ENCODE measurements at places on chromosomes 7 and 10.

DNA sequence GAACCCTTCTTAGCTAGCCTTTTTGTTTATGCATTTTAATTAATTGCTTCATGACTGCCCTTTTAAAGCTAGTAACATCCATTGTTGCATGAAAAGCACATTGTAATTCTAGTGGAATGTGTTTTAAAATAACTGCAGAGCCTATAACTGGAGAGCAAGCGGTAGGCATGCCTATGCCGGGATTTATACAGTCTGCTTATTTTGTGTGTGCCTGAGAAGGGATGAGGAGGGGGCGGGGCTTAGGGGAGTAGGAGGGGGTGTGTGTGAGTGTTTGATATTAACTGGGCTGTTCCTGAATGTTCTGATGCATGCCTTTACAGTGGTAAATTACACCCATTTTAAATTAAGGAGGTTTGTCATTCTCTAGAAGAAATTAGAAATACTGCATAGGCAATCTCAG lies 208.1 kb downstream of the TCF7L2 start:
- no peak for DNase-seq

DNA sequence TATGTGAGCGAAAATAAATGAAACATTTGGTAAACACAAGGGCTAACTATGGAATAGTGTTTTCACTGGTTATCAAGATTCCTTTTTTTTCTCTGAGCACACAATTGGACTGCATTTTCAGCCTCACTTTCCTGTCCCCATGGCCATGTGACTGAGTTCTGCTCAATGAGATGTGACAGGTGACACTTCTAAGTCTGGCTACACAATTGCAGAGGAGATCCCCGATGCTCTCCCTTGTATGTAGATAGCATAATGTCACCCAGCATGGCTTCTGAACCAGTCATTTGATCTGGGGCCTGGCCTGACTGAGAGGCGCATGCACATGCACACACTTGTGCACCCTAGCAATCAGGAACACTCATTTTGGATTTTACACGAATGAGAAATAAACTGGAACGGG lies 581.8 kb downstream of the GRID1 start:
- DNase-seq: no peak

DNA sequence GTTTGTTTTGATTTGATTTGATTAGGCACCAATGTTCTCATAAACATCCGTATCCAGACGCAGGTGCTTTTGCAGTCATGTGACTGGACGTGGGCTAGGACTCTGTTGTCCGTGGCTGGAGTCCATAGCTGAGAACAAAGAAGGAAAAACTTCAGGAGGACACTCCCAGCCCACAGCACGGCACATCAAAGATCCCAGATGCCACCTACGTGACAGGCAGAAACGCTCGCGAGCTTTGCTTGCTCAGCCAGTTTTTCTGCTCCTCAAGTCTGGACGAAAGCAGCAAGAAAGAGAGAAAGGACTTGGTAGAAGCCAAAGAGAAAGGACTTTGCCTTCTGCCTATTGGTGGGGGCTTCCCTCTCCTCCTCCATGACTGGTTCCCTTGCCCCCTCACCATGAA lies 6.9 kb upstream of the ZKSCAN1 start:
- no peak for DNase-seq

DNA sequence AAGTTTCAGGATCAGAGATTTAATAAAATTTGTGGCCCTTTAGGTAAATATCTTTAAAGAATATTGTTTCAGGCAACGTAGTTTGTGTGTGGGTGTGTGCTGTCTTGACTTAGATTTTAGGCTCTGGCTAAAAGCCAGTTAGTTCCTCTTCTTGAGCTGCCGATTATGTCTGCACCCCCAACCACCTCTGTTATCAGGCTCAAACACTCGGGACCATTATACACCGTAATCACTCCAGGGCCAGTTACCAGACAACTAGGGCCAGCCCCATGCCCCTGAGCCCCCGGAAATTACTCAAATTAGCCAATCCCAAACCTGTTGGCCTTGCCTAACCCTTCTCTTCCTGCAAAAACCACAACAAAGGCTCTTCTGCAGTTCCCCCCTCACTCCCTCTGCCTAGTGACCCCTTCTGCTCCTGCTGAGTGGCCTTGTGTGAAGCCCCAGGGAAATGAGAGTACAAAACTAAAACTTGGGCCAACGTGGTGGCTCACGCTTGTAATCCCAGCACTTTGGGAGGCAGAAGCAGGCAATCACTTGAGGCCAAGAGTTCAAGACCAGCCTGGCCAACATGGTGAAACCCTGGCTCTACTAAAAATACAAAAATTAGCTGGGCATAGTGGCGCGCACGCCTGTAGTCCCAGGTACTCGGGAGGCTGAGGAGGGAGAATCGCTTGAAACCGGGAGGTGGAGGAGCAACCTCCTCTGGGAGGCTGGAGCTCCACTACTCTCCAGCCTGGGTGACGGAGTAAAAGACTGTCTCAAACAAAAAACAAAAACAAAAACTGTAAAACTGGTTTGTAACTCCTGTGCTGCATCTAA lies 9.2 kb upstream of the HNRNPF start:
- DNase-seq: peak; percentile 19

- no peak for DNase-seq
Measured at GRCh38 chr7:121080257-121080912, 91.9 kb downstream of the CPED1 start.

GRCh38 chr7:130040576-130040975 lies 10.6 kb downstream of the ZC3HC1 start:
- no peak for DNase-seq

DNA sequence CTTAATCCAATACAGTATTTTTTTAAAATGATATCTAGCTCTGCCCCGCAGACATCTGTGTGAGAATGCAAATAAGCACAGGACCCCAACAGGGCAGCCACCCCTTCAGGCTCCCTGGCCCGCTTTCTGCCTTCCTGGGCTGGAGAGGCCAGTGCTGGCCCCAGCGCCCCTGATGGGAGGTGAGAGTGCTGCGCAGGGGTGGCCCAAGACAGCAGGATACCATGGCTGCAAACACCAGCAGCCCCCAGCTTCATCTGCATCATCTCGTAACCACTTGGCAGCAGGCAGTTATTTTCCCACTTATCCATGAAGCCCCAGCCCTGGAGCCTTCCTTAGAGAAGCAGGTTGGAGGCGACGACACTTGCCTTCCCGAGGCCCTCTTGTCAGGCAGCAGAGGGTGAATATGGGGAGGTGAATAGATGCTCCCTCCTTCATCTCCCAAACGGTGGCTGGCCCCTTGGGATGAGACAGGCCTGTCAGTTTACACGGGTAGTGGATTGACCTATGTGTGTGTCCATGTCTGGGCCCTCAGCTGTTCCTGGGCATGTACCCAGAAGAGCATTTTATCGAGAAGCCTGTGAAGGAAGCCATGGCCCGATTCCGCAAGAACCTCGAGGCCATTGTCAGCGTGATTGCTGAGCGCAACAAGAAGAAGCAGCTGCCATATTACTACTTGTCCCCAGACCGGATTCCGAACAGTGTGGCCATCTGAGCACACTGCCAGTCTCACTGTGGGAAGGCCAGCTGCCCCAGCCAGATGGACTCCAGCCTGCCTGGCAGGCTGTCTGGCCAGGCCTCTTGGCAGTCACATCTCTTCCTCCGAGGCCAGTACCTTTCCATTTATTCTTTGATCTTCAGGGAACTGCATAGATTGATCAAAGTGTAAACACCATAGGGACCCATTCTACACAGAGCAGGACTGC lies 71.2 kb downstream of the ALOX5 start:
- no peak for DNase-seq

GRCh38 chr10:126674741-126675515 lies 4.4 kb upstream of the C10orf90 start:
- DNase-seq: no peak

DNA sequence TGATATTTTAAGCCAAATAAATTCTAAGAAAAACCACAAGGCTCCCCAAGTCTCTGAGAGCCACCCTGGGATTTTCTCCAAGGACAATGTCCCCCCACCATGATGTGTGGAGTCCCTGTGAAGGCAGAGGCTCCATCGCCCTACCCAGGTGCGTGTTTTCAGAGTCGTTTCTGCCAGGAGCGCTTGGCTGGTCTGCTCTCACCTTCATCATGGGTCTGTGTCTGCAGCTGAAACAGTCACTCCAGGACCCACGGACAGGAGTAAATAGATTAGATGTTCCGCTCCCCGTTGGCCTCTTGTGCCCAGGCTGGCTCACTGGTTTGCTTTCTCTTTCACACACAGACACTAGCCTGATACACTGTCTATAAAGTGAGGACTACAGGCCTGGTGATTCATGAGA lies 217.5 kb downstream of the SFMBT2 start:
- DNase-seq: peak; percentile 14

DNA sequence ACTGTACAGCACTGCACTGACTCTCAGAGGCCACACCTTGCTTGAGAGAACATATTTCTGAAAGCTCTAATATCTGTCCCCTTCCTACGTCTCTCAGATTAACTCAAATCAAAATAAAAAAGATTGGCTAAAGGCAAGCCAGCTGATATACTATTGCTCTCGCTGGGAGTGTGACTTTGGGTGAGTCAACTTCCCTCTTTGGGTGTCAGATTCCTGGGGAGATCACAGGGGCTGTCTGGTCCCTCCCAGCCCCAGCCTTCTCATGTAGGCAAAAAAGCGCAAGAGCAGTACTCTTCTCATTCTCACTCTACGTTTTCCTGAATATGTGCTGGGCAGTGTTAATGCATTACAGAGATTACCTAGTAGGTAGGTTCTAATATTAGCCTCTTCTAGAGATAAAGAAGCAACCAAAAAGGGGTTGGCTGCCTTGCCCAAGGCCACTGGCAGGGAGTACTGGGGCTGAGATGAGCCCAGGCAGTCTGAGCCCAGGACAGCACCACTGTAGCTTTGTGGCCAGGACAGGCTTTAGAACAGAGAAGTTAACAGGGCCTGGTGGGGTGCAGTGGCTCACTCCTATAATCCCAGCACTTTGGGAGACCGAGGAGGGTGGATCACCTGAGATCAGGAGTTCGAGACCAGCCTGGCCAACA lies 9.1 kb upstream of the DENND2A start:
- no peak for DNase-seq

DNA sequence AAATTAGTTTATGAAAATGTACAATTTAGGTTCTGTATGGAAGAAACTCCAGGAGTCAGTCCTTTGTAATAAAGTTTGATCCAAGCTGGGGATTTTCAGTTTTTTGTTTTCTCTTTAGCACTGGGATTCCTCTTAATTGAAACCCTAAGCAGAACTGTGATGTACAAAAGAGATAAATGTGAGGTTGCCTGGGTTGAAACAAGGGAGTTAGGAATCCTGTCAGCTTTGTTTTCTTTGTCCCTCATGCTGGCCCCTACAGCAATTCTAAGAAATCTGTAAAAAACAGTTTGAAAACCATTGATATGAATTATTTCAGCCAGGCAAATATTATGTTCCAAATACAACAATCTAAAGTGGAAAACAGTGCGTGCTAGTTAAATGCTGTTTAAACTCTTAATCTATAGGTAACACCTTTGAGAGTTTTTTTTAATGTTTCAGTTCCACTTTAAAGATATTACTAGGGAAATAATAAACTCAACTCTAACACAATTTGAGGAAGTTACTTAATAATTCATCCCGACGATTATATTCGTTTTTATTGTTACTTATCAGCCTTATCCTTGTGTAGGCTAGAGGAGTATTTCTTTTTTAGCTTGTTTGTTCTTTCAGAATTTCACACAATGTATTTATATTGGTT lies 65.3 kb downstream of the SGCE start:
- no peak for DNase-seq

DNA sequence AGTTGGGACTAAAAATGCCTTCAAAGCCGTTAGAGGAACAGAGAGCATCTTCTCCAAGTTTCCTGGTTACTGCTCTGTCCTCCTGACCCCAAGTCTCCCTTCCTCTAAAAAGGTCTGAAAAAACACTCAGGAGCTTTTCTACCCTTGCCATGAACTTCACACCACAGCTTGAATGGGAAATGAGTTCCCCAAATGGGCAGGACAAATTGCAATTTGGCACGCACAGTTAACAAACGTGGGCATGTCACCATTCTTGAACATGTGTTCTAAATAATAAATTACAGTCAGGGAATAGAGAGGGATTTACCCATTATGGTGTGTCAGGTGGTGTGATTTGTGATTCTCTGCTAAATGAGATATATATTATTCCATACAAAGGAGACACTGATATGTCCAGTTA lies 91.2 kb upstream of the WNT16 start:
- DNase-seq: no peak

- DNase-seq: no peak
Measured at GRCh38 chr7:92586403-92586802, 3.8 kb downstream of the FAM133B start.

DNA sequence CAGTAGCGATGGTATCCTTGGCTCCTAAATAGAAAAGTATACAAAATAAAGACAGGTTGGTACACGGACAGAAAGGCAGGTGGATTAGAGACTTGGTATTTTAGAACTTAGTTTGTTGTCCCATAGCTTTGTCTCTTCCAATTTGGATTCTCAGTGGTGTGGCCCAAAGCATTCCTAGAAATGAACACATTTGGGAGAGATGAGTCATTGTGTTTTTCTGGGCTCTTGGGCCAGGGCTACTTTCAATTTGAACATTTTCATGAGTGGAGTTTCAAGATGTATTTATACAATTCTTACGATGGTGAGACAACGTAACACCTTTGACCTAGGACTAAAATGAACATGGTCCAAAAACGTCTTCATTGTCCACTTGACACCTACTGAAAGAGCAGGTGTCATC lies 225.1 kb upstream of the YAE1 start:
- DNase-seq: no peak

DNA sequence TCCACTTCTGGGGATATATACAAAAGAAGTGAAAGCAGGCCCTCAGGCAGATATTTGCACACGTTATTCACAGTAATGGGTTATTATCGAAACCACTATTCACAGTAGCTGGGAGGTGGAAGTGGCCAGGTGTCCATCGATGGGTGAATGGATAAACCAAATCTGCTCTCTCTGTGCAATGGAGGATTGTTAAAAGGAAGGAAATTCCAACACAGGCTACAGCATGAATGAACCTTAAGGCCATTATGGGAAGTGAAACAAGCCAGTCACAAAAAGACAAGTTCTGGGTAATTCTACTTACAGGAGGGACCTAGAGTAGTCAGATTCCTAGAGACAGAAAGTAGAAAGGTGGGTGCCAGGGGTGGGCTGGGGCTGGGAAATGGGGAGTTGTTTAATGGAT lies 48.5 kb upstream of the BHLHA15 start:
- DNase-seq: no peak

- DNase-seq: no peak
Measured at GRCh38 chr10:16965740-16966447, 148.7 kb upstream of the RSU1 start.

- DNase-seq: no peak
Measured at GRCh38 chr7:102942868-102943267, 30.1 kb downstream of the LRRC17 start.

GRCh38 chr7:128381161-128381821 lies 19.8 kb upstream of the PRRT4 start:
- DNase-seq: no peak

DNA sequence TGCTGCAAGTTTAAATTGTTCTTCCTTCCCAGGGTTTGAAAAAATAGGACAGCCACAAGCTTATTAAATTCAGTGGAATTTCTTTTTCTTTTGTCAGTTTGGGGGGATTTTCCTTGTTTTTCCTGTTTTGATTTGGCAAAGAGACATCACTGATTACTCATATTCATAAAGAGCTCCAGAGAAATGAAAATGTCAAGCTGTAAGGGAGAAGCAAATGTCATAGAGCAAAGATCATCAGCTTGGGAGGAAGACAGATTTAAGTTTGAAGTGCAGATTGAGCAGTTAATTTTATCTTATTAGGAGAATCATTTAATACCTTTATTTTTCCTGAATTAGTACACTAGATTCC lies 255.8 kb upstream of the PHYHIPL start:
- DNase-seq: no peak

All from stimulated activated CD8-positive, alpha-beta memory T cell treated with anti-CD3 and anti-CD28 coated beads, Interleukin-7, amount 100 ng/mL, for 4 hours (primary cell).